HFFc6 (cell line): ENCODE measurements at places on chromosomes 6 and 20. TPM values are rescaled to one million over a fixed set of nuclear protein-coding genes. Genes with fewer than 3 reads are reported as not detected.

SMIM13 gene
- total RNA-seq = 14.1 to 16.5 TPM (median 14.2 TPM) in 3 replicates

GRCh38 chr6:81769824-81770223 lies 17.3 kb upstream of the TENT5A start:
- DNase-seq = peak; percentile 73

DNA sequence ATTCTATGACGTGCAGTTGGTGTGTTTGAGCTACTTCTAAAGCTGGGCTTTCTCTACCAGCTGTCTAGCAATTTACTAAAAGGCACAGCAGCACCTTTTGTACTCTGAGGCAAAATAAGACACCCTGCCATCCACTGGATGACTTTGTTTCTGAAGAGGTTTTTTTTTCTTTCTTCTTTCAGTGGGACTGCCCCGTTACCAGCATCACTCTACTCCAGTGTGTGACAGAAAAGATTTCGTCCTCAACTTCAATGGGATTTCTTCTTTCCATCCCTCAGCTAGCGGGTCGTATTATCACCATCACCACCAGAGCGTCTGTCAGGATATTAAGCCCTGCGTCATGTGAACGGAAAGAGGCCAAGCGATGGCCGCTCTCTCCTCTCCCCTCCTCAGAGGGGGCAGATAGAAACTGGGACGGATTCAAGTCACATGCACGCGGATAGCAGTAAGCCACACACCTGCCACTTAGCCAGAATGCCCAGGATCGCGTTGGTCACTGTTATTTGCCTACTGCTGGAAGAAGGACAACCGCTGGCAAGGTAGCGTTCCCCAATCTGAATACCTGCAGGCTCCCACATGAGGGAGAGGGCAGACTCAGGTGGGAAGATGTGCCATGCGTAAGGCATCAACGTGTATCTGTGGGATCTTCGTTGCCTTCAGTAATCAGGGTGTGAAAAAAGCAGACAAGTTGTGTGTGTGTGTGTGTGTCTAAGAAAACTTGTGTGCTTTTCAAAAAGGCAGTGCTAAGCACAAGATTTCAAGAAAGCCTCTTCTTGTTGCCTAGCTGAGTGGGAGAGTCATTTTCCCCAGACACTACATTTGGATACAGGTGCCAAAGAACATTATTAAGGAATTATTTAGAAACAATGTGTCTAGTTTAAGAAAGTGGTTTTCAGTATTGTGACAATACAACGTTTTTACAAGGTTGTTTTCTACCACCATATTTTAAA lies 5.4 kb downstream of the FOXF2 start:
- DNase-seq = peak; percentile 27

DNA sequence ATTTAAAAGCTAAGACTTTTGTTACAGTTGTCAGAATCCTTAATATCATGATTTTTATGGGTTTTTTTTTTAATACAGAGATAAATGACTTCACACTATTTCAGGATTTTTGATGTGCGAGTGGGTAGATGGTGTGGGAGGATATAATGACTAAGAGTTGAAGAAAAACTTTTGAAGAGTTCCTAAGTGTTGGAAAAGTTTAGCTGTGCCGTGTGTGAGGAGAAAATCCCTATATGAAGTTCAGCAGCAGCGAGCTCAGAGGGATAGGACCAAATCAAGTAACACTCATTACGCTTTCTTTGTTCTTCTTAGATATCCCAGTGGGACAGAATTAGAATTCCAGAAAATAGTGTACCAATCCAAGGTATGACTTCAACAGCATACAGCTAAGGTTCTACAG lies 34.1 kb downstream of the PDE10A start:
- no peak for DNase-seq

CCM2L gene
- not detected in 3 replicates for total RNA-seq

PACRG gene
- not detected in 3 replicates for total RNA-seq

DNA sequence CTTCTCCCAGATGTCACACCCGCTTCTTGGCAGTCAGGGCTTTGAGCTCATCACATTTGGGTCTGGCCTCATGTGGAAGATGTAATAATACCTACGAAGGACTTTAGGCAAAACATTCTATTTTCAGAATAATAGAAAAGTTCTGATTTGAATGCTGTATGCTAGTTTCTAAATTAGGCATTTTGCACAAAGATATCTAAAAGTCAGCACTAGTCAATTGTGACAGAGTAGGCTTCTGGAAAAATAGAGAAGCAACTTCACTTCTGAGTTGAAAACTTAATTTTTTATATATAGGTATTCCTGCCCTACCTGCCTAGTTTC lies 38.3 kb upstream of the CD2AP start:
- DNase-seq = no peak

GRCh38 chr6:34657037-34657306 lies 39.6 kb downstream of the ILRUN start:
- DNase-seq = peak; percentile 42

- DNase-seq = no peak
Observed at GRCh38 chr20:8309634-8310033, 177.6 kb downstream of the PLCB1 start.

- no peak for DNase-seq
Observed at GRCh38 chr20:13844296-13844695, 59.5 kb downstream of the NDUFAF5 start.

GRCh38 chr6:136923116-136923953 lies 1.2 kb downstream of the SLC35D3 start:
- no peak for DNase-seq

DNA sequence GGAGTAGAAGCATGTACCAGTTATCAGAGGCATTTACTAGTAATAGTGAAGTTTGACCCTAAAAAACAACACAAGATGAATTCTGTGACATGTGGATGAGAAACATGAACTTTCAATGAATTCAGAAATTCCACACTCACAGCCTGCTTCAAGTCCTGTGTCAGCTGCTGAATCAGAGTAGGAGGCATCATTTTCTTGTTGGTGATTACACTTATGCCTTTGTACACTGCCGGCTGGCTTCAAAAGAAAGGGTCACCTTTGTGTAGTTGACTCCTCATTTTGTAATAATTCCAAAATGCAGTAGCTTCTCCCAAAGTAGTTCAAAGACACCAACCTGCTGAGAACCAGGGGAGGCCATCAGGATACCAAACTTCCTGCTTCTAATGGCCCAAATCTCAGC lies 165.5 kb downstream of the BACH2 start:
- no peak for DNase-seq

DNA sequence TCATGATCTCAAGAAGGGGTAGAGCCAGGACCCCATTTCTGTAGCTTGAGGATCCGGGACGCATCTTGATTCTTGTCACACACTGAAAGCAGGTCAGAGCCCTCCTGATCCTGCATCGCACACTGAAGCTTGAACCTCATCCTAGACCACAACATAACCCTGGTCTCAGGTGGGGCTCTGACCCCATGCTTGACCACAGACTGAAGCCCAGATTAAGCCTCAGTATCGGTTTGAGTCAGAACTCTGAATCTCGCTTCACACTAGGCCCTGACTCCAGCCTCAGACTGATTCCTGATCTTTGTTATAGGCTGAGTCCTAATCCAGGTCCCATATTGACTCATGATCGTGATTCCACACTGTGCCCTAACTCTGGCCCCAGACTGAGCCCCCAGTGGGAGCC lies 8.5 kb upstream of the RSPO4 start:
- no peak for DNase-seq

PNLDC1 gene
- not detected in 3 replicates for total RNA-seq

DNA sequence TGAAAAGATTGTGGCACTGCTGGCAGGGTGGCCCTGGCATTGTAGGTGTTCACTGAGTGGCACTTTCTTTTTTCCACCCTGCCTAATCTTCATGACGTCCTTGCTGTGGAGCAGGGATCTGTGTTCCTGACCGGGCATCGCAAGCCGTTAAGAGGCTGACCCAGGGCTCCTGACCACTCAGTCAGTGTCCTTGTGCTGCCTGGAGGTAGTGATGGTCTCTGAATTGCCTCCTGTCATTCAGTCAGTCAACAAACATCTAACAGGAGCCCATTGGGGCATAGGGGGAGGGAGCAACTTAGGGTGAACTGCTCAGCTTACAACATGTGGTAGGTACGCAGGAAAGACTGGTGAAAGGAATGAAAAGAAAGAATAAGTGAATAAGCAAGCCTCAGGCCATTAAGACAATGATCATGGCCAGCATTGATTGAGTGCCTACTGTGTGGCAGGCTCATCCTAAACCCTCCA lies 152.0 kb downstream of the CEBPB start:
- no peak for DNase-seq

- no peak for DNase-seq
Observed at GRCh38 chr20:17177341-17177740, 49.5 kb upstream of the PCSK2 start.

GRCh38 chr6:159693894-159694545 lies 979 bp upstream of the SOD2 start:
- DNase-seq = no peak

GRCh38 chr20:59470521-59470920 lies 133.8 kb upstream of the PHACTR3 start:
- DNase-seq = no peak

DNA sequence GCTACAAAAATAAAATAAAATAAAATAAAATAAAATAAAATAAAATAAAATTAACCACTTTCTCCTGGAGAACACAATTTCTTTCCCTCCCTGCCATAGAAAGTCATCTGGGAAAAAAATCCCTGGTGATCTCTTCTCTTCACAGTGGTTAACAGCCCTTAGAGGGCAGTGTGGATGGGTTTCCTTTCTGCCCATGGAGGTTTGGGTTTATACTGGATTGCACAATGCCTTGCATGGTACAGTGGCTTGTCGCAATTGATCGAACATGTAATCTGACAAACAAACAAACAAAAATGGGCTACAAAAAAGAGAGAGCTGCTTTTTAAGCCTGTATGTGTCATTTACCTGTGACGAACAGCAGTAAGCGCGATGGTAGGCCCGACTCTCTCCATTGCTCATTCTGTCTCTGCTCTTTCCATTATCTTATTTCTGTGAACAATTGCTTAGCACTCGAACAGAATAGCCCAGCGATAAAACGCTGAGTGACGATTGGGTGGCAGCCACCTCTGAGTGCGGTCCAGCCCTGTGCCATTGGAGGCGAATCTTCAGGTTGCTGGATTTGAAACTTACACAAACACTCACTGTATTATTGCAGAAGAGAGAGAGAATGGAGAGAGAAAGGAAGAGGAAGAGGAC lies 166.1 kb downstream of the CD83 start:
- DNase-seq = no peak

DNA sequence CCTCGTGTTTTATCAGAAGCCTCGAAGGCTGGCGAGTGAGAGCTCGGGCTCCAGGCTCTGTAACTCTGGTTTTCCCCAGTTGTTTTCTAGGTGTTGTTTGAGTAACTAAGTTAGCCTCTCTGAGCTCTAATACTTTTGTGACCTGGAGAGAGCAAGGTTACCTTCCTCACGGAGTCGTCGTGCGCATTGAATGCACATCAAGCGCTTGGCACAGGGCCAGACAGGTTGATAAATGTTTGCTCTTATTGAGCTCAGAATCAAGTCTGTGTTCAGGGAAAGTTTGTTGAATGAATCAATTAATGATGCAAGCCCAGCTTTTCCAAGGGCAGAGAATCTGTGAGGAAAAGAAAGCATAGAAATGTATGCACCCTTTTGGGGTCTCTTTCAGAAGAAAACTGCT lies 33.5 kb downstream of the EDN3 start:
- no peak for DNase-seq

- DNase-seq = no peak
Observed at GRCh38 chr6:36367743-36368142, 19.7 kb downstream of the ETV7 start.

GLP1R gene
- total RNA-seq = not detected in 3 replicates

GRCh38 chr6:100322886-100323285 lies 141.8 kb downstream of the SIM1 start:
- no peak for DNase-seq

GRCh38 chr6:50410579-50410978 lies 302.7 kb upstream of the TFAP2D start:
- no peak for DNase-seq

GNAS-AS1 gene
- total RNA-seq = 1.00 to 1.4 TPM (median 1.0 TPM) in 3 replicates

- DNase-seq = peak; percentile 60
Observed at GRCh38 chr6:52317841-52318581, 33.5 kb upstream of the MCM3 start.

- DNase-seq = no peak
Observed at GRCh38 chr6:83709748-83710050, 798 bp upstream of the SNAP91 start.

DNA sequence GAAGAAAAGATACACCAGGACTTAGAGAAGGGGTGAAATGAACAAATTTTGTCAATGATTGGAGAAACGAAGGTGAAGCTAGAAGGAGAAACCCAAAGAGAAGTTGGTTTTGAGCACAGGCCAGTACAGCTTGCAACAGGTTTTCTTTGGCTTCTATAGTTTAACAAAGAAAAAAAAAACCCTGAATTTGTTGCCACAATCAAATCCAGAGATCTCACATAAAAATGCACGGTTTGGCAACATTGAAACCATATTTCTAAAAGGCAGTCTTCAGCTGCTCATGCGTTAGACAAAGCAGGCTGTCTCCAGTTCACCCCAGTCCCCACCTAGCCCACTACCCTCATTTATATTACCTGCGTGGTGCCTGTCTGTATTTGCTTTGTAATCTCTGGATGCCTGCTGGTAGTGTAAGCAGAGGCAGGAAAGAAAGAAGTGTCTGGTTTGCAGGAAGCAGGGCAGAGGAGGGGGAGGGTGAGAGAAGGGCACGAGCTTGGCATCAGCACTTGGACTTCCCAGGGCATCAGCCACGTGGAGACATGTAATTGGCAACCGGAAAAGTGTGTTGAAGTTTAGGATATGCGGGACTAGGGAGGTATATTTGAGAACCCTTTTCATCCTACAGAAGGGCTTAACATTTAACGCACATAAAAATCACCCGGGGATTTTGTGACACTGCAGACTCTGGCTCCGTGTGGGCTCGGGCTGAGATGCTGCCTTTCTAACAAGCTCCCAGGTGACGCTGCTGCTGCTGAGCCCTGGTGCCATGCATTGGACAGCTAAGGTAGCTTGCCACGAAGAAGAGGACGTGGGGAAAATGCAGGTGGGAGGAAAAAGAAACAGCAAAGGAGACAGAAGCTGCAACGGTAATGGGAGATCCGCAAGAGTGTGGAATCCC lies 14.4 kb downstream of the PFDN4 start:
- no peak for DNase-seq

DNA sequence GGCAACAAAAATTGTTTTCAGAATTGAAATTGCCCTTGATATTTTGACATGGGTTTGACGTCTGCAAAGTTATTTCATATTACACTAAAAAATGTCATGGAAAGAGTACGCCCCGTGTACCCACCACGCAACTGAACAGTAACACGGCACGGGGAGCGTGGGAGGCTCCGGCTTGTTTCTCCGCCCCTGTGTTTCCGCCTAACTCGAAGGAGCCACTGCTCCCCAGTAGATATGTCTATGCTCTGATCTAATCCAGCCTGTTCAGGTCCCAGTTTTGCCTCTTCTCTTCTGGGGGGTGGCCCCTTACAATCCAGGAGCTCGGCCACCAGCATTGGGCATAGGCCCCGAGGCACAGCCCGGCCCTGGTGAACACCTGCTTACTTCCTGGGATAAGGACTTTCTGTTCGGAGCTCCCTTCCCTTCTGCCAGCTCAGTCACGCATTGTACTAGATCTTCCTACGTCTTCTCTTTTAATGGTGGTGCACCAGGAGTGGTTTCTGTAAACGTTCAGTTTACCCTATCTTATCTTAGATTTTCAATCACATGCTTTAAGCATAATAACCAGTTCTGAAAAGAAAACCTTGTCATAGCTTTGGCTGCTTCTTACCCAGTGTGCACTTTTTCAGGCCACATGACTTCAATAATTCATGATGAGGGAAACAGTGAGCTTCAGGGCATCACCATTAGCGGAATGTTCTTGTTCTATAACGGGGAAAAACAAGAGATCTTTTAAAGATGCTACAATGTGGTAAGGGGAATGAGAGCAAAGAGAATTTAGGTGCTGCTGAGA lies 43.9 kb upstream of the EXOC2 start:
- no peak for DNase-seq

- peak; percentile 25 for DNase-seq
Observed at GRCh38 chr20:61464307-61465303, 212.5 kb downstream of the CDH4 start.
